Stimulated activated CD8-positive, alpha-beta memory T cell treated with anti-CD3 and anti-CD28 coated beads, Interleukin-15, amount 100 ng/mL, for 1 hour (primary cell): ENCODE measurements at places on chromosomes 1 and 21.
A peak's percentile ranks its signal among the peaks of the same experiment; 100 is the strongest.

- DNase-seq, result no peak
Observed at GRCh38 chr1:62097464-62097863, 97.2 kb upstream of the L1TD1 start.

DNA sequence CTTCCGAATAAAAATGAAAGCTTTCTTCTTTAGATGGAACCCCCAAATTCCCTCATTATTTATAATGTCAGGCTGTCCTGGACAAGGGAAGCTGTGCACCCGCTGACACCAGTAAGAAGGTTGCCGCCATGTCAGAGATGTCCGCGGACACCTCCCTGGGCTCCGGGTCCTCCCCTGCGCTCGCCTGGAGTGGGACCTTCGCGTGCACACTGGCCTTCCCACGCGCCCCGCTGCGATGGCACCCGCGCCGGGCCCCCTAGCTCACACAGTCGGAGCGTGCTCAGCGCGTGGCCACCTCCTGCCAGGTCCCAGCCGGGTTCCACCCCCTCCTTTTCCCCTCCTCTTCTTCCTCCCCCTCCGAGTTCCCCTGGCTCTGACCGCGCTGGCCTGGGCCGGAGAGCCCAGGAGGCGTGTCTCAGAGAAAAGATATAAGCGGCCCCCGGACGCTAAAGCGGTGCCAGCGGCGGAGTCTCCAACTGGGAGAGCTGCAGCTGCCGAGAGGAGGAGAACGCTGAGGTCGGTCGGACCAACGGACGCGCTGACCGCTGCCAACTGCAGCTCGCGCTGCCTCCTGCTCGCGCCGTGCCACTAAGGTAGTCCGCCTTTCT is at the start of gene G0S2:
TSS of gene G0S2 (plus strand) at position 456 of the 608 bp plus-strand sequence. CDS start 273 bp downstream, outside the sequence.
- no peak for DNase-seq

- no peak for DNase-seq
Observed at GRCh38 chr1:55305735-55306134, 90.6 kb upstream of the USP24 start.

DNA sequence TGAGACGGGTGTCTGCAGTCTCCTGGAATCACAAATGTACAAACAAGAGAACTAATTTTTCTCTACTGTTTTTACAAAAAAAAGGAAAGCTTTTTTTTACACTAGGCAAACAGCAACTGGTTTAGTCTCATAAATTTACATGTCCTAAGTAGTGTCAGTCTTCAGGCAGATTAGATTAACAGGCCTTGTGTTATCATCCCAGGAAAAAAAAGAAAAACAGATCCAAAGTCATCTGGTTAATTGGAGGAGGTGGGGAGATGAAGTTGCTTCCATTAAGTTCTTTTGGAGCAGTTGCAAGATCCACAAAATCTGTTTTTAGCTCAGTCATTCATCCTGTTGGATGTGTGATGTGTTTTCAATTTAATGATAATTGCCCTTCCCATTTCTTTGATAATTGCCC is 363.5 kb upstream of the ADGRL2 start:
- no peak for DNase-seq

GRCh38 chr1:40773748-40774265 is 9.8 kb upstream of the KCNQ4 start:
- no peak for DNase-seq

DNA sequence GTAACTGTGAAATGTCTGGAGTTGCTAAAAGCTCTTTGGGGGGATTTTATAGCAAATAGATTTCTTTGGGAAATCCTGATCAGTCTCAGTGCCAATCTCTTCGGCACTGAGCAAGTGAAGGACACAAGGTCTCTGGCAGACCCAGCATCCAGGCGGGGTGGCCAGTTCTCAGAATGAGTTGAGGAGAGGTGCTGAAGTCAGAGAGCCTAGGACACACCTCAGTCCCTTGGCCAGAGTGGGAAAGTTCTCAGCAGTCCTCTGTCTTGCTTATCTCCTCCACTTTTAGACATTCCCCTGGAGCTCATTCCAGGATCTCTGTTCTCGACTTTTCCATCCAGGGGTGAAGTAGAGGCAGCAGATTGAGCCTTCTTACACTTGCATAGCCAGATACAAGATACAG is 6.7 kb downstream of the HLX start:
- no peak for DNase-seq

DNA sequence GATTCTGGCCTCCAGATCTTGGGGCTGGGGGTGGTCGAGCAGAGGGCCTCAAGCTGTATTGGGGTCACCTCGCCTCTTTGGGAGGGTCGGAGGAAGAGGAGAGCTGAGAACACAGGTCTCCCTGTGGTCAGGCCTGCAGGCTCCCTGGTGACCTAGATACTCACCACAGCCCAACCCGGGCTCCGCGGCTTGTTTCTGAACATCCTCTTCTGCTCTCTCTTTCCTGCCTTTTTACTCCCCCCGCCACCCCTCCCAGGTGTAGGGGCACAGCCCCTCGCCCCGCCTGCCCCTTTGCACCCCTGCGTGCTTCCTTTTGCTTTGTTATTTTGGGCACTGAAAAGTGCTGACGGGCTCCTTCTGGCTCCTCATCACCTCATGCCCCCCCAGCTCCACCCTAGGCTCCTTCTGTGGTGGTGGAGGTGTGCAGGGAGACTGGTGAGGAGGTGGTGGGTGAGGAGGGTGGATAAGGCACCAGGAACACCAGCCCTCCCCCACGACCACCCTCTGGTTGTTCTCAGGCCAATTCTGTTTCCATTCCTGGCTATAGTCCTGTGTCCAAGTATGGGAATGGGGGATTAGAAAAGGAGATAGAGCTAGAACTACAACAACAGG is 10.6 kb upstream of the LINGO4 start:
- DNase-seq, result no peak

DNA sequence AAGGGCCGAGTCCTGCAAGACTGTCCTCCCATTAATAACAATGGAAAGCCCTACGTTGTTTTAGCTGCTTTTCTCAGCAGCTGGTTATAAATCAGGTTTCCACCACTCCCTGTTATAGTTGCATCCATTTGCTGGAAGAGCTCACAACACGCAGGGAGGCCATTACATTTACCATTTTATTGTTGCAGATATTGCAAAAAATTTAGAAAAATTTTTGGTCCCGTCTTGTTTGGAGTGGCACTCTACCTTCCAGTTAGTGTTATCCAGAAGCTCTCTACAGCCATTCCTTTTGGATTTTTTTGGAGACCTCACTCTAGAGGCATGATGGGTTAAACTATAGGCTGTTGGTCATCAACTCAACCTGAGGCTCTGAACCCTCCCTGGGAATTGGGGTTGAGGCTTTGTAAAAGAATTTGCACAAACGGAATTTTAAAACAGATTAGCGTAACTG is 1532.1 kb upstream of the TPTE start:
- DNase-seq, result no peak

DNA sequence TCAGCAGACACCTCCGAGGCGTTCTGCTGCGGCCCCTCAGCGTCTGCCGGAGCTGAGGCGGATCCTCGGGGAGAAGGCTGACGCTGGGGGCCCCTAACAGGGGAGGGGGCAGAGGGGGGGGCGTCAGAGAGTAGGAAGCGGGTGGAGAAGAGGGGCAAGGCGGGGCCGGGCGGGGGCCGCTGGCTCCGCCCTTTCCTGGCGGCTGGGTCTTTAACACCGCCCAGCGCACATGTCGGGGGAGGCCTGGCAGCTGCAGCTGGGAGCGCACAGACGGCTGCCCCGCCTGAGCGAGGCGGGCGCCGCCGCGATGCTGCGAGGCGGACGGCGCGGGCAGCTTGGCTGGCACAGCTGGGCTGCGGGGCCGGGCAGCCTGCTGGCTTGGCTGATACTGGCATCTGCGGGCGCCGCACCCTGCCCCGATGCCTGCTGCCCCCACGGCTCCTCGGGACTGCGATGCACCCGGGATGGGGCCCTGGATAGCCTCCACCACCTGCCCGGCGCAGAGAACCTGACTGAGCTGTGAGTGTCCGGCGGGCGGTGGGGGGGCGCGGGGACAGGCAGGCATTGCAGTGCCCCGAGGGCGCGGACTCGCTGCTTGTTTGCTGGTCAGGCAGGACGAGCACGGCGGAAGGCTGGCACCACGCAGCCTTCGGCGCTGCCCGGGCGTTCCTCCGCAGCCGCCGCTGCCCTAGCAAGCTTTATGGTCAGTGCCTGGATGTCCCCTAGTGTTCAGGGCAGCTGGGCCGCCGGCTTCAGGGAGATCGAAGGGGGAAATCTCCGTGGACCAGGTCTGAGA is at the start of gene NTRK1:
TSS of gene NTRK1 (plus strand) at position 238 of the 796 bp plus-strand sequence. CDS start at position 308, 70 bp downstream.
- no peak for DNase-seq

GRCh38 chr1:64861611-64862010 is 104.7 kb downstream of the JAK1 start:
- no peak for DNase-seq

GRCh38 chr1:236870721-236871120 is 75.6 kb downstream of the MTR start:
- no peak for DNase-seq

DNA sequence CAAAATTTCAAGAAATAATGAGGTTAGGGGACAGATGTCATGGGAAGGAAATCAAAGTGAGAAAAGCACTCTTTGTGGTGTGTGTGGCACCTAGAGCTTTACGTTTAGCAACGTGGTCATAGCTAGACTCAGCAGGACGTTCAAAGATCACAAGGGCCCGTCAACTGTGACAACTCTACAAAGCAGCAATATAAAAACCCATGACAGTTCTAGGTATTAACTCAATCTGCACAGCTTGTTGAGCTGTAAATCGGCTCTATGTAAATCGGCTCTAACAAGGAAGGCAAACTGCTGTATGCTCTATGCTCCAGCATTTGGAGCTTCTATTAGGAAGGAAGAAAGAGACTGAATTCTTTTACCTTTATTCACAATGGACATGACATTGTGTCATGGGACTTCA is 64.8 kb downstream of the TP53BP2 start:
- DNase-seq, result no peak

DNA sequence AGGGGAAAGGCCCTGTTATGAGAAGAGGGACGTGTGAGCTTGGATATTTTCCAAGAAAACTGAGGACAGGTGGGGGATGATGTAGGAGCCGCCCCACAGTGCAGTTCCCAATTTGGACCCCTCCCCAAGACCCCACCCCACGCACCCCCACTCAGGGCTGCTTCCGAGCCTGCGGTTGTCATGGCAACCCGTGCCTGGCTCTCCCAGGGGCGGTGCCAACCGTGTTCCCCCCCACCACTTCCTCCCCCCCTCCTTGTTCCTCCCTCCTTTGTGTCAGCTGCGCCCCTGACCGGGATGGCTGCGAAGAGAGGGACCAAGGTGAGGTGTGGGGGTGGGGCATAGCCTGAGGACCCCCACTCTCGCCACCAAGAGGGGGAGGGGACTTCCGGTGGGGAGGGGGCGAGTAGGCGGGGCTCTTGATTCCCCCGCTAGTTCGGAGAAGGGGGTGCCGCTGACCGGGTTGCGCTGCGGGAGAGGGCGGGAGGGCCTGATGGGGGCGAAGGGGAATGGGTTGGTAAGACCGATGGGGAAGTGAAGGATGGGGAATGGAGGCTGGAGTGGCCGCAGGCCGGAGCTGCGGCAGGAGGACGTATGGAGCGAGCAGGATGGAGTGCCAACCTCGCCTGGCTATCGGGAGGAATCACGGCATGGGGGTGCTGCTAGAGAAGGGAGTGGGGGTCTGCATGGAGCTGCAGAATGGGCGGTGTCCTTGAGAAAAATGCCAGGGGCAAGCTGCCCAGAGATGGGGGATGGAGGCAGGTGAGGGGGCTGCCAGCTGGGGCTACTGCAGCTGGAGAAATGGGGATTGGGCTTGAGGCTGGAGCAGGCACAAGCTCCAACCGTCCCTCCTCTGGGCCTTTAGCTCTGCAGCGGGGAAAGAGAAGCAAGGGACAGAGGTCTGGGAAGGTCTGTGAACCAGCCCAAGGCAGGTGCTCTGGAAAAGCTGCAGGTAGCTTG is 953 bp downstream of the TRIM46 start:
- DNase-seq, result no peak

- no peak for DNase-seq
Observed at GRCh38 chr1:1430114-1430982, 5.1 kb upstream of the VWA1 start.

GRCh38 chr1:116666187-116667077 is 1.1 kb downstream of the IGSF3 start:
- DNase-seq, result no peak

GRCh38 chr1:35499652-35500176 is 57.5 kb downstream of the KIAA0319L start:
- no peak for DNase-seq

DNA sequence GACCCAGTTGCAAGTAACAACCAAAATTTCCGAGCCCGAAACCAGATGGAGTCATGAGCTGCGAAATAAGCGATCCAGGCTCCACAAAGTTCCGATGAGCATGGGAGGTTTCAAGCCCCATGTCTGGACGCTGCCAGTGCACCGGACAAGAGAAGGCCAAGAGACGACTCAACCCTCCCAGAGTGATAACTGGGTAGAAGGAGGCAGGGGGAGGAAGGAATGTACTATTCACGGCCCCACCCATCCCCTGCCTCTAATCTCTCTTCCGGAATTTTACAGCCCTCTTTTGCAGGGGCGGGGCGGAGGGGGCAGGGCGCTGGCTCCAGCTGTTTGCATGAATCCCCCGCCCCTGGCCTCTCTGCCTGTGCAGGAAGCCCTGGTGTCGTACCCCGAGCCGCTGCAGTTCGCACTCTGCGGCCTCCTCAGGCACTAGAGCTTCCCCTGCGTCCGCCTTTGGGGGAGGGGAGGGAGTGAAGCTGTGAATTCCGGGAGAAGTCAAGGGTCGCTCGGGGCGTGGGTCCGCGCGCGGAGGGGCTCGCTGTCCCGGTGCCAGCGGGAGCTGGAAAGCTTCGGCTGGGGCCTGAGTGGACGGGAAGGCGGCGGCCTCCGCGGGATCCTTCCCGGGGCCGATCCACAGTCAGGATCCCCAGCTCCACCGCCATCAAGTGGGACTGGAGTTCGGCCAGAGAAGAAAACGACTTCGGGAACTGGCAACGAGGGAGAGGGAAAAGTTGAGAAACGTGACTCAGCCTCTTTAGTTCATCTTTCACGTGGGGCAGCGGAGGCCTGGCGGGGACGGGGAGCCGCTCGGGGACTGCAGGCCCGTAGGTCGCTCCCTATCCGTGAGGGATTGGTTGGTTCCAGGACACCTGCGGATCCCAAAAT is 6.3 kb upstream of the PTP4A2 start:
- DNase-seq, result peak; percentile 57

- DNase-seq, result no peak
Observed at GRCh38 chr21:41730367-41730765, 36.5 kb downstream of the RIPK4 start.

DNA sequence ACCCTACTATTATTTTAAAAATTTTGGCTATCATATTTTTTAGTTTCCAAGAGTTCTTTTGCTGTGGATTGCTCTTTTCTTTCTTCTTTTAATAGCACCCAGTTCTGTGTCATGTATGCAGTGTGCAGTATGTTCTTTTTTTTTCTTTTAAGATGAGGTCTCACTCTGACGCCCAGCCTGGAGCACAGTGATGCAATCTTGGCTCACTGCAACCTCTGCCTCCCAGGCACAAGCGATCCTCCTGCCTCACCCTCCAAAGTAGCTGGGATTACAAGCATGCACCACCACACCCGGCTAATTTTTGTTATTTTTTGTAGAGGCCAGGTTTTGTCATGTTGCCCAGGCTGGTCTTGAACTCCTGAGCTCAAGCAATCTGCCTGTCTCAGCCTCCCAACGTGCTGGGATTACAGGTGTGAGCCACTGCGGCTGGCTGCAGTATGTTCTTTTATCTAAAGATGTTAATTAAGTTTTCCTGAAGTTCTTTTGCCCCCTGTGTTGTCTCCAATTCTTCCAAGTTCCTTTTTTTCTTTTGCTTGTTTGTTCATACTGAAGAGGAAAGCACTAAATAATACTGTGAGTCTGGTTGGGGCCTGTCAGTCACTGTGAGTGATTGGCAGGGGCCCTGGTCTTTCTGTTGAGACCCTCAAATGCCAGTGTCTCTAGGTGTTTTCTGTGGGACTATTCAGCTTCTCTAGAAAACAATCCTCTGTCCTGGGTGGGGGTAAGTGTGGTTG is 17.5 kb upstream of the TTC22 start:
- no peak for DNase-seq
